ENCODE measurements at places on chromosomes 6 and 20.

DNA sequence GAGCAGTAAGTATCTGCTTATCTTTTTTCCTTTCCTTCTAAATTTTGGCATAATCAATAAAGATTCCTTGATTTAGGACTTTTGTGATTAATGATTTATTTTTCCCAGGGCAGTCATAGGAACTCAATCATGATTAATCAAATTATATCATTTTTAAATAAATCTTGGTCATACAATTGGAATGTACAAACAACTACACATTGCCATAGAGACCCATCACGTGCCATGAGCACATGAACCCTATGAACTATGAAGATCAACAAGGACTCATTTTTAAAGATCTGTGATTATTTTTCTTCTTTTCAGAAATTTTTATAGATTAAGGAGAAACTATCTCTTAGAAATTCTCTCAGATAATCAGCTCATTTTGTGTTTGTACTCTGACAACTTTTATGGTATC is 622.4 kb downstream of the BCKDHB start:
- no peak for DNase-seq

GRCh38 chr6:151998784-151999183 is 191.3 kb downstream of the ESR1 start:
- DNase-seq: no peak

- DNase-seq: peak; percentile 12
These were observed 15.7 kb downstream of the NRSN2 start for GRCh38 chr20:362271-363254.

DNA sequence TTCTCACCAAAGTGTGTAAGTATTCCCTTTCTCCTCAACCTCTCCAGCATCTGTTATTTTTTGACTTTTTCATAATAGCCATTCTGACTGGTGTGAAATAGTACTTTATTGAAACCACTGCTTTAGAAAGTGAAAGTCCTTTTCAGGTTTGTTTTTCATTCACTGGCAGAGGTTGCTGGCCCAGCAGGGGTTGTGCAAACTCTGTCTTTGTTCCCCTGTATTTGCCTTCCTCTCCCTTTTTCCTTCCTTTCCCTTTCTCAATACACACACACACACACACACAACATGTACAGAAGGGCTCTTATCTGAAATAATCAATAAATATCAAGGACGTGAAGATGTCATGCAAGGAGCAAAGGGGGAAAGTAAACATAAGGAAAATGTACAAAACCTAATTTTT is 99.8 kb downstream of the LY86 start:
- DNase-seq: no peak

- DNase-seq: no peak
These were observed 83.5 kb upstream of the PROKR2 start for GRCh38 chr20:5400164-5400762.

DNA sequence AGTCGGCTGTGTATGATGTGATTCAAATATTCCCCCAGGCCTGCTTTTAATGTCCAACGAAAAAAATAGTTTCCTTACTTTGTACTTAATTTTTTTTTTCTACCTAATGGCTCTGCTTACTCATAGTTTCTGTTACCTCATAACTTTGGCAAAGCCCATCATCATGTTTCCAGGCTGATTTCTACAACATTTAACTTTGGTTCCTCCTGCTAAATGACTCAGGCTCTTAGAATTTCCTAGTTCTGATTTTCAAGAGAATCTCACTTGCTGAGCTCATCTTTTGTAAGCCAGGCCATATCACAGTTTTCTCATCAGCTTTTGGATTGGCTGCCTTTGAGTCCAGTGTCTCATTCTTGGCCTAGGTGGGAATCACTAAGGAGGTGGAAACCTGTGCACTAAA is 323.1 kb downstream of the HDGFL1 start:
- DNase-seq: no peak

- DNase-seq: no peak
These were observed 26.1 kb upstream of the NEDD9 start for GRCh38 chr6:11258260-11259237.

- no peak for DNase-seq
These were observed 48.2 kb upstream of the FAM83C start for GRCh38 chr20:35340436-35340835.

DNA sequence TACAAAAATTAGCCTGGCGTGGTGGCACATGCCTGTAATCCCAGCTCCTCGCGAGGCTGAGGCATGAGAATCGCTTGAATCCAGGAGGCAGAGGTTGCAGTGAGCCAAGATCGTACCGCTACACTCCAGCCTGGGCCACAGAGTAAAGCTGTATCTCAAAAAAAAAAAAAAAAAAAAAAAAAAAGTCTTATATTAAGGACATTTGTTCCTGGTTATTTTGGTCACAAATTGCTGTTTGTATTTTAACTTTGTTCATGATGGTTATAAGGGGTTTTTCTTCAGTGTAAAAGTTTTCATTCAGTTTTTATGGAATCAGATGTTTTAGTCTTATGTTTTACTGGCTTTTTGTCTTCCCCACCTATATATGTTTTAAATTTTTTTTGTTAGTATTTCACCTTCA is 13.9 kb downstream of the FILIP1 start:
- DNase-seq: no peak

DNA sequence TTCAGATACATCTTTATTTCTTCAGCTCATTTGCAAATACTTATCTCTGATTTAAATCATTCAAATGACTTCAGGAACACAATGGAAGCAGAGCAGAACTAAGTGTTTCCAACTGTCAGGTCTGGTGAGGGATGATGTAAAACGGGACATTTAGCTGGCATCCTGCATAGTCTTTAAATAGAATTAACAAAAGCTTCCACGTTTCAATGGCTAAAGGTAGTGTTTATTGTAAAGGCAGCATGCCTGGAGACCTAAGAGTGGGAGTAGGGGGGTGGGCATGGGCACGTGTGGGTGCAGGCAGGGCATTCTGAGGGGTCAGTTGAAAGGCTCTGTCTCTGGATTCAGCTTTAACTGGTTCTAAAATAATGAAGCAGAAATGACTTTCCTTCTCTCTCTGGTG is 174.9 kb downstream of the PLCB1 start:
- DNase-seq: no peak

DNA sequence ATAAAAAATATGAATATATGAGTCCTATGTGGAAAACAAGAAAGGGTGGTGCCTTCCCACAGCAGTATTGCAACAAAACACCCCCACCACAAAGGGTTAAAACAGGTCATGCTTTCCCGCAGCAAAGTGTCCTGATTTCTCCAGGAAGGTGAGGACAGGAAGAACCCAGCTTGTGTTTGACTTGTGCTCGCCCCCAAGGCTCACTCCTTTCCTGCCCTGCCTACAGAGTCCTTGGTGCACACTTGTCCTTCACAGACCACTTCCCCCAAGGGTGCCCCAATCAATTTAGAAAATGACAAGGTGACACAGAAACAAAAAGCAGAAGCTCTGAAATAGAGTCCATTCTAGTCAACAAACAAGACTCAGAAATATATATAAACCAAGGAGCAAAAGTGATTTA is 237.4 kb downstream of the PTPRK start:
- no peak for DNase-seq

GRCh38 chr20:60817891-60818290 is 434.2 kb upstream of the CDH4 start:
- no peak for DNase-seq

GRCh38 chr20:32029561-32029960 is 19.3 kb downstream of the CCM2L start:
- DNase-seq: no peak

- DNase-seq: no peak
These were observed 10.7 kb downstream of the SLC9A8 start for GRCh38 chr20:49823152-49823847.

GRCh38 chr6:125793863-125794262 is 3.1 kb downstream of the NCOA7 start:
- DNase-seq: no peak

DNA sequence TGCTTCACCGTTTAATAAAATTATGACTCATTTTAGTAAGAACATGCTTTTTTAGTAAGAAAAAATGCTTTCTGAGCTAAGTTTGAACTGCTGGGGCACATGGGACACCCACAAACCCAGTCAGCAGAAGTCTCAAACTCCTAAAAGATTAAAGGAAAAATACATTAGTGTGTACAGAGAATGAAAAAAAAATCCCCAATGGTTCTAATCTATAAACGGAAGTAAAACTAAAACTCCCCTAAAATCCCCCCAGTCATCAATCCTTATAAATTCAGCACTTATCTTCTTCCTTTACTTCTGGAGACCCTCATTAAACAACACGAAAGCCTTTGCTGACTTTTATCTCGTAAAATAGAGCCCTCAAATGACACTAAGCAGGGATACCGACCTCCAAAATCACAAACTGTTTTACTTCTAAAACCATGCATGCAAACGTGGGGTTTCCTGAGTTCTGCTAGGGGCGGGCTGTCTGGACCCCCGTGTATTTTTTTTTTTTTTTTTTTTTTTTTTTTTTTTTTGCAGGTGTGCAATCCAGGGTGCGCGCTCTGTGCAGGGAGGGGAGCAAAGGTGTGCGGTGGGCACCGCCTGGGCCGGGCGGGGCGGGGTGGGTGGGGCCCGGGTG is 1.1 kb upstream of the MYB start:
- no peak for DNase-seq

GRCh38 chr6:44071670-44072451 is 55.4 kb downstream of the MRPL14 start:
- DNase-seq: no peak

GRCh38 chr6:125253881-125254280 is 47.9 kb downstream of the HDDC2 start:
- no peak for DNase-seq

DNA sequence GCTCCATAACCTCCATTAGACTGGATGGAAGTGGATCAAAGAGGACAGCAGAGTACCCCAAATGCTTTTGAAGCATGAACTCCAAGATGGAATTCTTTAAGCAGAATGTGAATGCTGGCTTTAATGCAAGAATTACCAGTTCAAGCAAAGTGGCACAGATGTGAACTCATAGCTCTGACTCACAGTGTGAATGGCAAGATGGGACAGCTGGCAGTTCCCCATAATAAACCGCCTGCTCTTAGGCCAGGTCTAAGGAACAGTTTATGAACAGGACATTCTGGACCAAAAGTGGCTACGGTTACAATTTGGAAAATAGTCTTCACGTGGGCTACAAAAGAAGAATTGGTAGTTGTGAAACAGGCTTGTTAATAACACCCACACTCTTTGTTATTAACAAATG is 76.5 kb downstream of the SPTLC3 start:
- no peak for DNase-seq

DNA sequence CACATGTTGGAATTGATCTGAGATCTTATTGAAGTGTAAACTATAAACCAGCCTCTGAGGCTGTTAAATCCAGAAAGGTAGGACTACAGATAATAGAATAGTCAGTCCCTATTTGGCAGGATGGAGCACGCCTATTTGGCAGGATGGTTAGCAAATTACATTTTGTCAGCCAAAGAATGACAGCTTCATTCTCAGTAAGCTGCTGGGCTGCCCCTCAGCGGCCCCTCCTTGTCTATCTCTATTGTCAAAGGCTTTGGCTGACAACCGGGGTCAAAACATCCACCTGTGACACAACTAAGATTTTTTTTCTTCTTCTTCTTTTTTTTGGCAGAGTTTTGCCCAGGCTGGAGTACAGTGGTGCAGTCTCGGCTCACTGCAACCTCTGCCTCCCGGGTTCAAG is 123.4 kb upstream of the ECI2 start:
- DNase-seq: no peak

- no peak for DNase-seq
These were observed 79.3 kb downstream of the SLC35F1 start for GRCh38 chr6:117986396-117986795.
